Karpas-422 (cell line): ENCODE measurements at places on chromosomes 5 and 9.

- DNase-seq: no peak
Observed at GRCh38 chr5:14816374-14816998, 55.1 kb downstream of the ANKH start.

- DNase-seq: no peak
Observed at GRCh38 chr5:61701877-61702602, 370.0 kb downstream of the ZSWIM6 start.

DNA sequence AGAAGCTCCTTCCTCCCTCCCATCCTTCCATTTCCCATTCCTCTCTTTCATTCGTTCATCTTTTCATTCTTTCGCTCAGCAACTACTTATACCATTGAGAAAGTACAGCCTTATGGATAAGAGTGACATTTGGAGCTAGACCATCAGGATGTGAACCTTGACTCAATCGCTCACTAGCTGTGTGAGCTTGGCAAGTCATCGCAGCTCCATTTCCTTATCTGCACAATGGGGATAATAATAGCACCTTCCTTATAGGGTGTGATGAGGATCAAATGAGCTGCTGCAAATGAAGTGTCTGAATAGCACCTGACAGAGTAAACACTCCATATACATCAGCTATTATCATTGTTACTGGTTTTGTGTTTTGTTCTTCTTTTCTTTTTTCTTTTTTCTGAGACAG, 28.1 kb upstream of the SYNPO start:
- DNase-seq: no peak

- no peak for DNase-seq
Observed at GRCh38 chr9:114093761-114094505, 5.2 kb downstream of the KIF12 start.
